ENCODE measurements at places on chromosomes 7 and 10.

DNA sequence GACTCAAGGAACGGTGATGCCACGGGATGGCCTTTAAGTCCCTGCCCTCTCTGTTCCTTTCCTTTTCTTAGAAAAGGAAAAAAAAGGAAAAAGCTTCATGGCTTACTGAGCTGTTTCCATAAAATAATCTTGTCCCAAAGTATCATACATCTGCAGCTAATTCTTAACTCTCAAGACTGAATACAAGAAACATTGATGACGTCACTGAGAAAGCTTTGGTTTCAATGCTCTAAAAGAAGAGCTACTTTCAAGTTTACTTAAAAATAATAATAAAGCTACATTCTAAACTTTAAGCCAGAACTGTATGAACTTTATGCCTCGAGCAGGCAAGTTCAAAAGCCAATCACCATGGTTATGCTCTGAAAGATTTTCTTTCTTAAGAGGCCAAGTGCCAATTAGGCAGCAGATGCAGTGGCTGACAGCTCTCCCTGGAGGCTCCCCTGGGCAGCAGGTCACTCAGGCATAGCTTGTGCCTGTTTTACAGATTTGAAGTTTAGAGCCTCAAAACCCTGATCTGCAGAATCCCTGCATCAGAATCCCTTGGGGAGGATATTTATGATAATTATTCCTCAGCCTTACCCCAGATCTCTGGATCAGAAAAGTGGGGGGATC, 165.0 kb downstream of the CHN2 start:
- DNase-seq, result no peak

GRCh38 chr10:89679986-89680385, 21.4 kb upstream of the KIF20B start:
- no peak for DNase-seq

GRCh38 chr10:76695069-76695468, 942.5 kb downstream of the KCNMA1 start:
- DNase-seq, result no peak

DNA sequence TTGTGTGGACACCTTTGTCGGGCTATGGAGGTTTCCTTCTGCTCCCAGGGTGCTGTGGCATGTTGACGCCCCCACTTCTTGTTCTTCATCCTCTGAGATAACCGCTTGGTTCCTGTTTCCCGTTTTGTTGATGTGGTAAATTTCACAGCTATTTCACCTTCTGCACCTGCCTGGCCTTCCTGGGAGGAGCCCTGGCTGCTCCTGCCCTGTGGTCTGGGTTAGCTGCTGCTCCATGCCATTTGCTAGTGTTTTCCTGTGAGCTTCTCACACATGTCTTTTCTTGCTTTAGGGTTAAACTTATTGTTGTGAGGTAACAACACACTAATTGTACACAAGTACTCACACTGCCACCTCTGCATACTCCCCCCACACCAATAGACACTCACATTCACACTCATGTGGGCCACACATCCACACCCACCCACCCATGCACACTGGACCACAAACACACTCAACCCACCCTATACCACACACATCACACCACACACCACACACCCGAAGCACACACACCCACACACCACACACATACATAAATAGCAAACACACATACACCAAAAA, 46.5 kb upstream of the MSMB start:
- no peak for DNase-seq

GRCh38 chr10:132249824-132250375, 57.9 kb downstream of the STK32C start:
- DNase-seq, result no peak

DNA sequence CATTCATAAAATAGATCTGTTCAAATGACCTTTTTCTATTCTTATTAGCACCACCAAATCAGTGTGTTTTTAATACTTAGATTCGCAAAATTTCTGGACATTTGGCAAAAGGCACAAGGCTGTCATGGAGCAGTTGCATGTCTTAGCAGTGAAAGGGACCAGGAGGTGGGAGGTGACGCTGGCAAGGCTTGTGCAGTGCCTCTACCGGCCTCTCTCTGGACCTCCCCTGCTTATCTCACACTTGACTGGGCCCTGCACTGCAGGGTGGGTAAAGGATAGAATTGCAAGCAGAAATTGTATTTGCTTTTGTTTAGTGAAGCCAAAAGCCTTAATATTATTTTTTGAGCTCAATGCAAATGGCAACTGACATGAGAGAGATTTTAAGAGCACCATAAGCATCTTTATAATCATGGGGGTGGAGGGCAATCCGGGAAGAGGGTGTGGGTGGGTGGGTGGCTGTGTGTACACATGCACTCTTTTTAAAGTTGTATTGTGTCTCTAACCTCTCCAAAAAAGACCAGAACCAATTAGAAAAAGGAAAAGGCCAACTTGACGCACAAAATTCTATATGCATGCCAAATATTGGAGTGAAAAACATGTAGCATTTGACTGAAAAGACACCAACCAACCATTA, 106.3 kb downstream of the WNT2 start:
- no peak for DNase-seq

DNA sequence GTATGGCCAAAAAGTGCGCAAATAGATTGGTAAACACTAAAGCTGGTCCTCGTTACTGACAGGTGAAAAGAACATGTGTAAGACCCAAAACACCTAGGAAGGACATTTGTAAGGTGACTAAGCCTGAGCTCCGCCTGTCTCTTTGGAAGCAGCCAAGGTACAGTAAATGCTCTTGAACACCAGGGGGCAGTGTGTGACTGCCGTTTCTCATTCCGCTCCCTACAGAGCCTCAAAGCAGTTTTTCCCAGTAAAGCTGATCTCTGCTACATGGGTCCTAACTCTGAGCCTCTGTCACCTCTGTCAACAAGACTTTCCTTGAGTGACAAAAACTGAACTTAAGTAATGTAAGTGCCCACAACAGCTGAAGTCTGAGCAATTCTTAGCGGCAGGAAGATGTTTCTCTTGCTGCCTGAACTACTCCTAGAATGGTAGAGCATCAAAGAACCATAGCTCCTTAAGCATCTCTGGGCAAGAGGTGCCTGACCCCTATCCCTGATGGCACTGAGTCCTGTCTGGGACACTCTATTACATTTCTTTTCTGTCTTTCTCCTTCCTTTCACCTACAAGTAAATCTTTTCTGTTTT, 238.0 kb upstream of the INHBA start:
- DNase-seq, result peak; percentile 19

DNA sequence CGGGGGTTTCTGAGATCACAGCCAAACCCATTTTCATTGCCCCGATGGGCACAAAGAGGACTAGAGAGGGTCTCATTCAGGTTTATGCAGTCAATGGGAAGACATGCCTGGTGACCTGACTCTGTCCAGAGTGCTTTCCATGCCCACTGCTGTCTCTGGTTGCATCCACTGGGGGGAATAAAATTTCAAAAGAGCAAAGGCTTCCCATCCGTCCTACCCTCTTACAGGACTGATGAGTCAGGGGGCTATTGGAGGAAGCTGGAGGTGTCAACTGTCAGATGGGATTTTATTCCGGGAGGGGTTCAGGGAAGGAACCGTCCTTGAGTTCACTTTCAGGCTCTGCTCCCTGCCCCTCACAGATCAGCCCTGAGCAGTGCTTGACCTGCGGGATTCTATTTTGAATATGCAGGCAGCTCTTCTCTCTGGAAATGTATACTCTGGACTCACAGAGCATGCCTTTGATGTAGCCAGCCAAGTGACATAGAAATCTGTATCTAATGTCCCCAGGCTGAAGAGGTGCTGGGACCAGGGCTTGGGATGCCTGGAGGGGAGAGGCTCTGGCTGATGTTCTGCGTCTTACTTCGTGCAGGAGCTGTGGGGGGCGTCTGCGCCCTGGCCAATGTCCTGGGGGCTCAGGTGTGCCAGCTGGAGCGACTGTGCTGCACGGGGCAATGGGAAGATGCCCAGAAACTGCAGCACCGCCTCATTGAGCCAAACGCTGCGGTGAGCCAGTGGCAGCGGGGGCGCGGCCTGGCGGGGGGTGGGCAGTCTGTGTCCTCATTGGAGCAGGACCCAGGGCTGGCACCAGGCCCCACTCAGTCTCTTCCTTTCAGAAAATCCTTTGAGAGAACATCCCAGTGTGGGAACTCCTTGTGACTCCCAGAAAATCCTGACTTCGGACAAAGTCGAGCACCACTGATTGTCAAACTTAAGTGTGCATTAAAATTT, 12.0 kb downstream of the C10orf62 start:
- no peak for DNase-seq

DNA sequence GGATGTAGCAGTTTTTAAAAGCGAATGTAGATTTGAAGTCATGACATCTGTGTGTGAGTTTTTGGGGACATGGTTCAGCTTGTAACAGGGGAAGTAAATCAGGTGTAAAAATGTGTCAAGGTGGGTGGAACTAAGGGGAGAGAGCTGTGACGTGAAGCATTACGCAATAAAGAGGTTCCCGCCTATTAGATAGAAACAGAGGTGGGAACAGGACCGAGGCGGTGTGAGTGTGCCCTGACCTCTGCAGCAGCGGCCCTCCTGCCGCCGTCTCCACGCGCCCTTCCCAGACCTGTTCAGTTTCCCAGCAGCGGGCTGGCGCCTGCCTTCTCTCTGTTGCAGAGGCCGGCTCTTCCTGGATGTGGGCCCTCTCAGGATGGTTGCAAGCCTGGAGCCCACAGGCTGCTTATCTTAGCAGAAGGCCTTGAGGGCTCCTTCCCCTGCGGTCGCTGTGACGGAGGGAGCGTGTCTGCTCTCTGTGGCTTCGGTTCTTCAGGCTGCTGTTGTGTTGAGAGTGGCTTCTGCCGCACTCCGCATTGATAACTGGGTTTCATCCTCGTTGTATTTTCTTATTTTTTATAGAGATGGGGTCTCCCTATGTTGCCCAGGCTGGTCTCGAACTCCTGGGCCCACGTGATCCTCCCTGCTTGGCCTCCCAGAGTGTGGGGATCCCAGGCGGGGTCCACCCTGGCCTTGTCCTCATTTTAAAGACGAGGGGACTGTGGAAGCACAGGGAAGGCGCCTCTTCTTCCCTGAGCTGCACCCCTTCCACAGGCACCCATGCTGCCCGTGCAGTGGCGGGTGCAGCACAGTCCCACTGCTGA, 65.0 kb downstream of the DNAJB6 start:
- no peak for DNase-seq

DNA sequence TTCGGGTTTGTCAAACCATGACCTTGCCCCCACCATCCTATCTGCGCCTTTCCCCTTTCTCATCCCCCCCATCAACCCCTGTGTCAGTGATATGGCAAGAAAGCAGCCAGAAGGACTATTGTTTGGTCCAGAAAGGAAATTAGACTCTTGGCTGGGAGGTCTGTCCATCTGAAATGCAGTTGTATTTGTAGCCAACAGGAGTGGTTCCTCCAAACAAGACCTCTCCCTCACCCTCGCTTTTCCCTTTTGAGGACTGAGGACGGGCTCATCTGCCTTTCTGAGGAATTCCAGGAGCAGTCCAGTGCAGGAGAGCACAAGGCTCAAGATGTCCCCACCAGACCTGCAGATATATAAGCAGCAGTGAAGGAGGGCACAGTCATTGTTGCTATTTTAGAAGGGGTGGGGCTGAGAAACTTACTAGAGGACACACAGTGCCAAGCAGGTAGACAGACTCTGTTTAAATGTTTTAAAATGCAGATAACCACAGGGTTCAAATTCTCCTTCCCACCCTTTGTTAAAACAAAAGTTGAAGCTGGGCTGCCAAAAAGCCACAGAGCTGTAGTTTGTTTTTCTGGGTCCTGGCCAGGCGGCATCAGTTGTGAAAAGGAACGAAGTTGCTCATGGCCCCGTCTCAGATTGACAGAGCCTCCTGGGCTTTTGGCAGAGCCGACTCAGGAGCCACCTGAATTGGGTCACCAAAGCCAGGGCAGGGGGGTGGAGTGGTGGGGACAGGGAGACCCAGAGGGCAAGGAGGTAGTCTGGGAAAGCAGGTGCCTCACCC, 37.3 kb downstream of the CYP17A1 start:
- no peak for DNase-seq

- DNase-seq, result no peak
Observed at GRCh38 chr10:15015451-15015850, 28.3 kb upstream of the OLAH start.

DNA sequence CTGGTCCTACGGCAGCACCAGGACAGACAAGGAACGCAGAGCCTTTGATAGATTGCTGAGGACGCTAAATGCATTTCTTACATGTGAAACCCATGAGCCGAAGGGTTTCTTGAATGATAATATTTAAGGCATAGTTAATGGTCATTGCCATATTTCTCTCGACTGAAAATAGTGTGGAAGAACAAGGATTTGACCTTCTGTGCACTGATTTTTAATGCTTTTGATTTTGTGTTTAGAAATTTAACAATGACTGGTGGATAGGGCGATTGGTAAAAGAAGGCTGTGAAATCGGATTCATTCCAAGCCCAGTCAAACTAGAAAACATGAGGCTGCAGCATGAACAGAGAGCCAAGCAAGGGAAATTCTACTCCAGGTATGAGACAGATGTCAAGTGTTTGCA, 150.8 kb downstream of the NSUN6 start:
- DNase-seq, result no peak

DNA sequence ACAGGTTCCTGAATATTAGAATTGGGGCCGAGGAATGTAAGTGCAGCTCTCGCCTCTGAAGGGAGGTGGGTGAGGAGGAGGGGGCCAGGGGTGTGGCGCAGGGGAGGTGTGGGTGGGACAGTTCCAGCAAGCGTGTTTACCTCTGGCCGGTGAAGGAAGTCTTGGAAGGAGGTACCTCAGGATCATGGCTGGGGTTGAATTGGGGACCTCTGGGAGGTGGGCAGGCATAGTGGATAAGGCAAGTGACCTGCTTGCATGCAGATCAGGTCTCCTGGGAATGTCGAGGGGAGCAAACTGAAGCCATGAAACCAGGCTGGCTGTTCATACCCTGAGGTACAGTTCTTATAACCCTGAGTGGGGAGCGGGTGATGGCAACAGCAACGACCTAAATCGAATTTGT, 2.0 kb downstream of the ZNF775 start:
- no peak for DNase-seq

- DNase-seq, result no peak
Observed at GRCh38 chr7:7696458-7697119, 21.8 kb downstream of the RPA3 start.

GRCh38 chr7:147858421-147858820, 732.1 kb upstream of the C7orf33 start:
- DNase-seq, result no peak

DNA sequence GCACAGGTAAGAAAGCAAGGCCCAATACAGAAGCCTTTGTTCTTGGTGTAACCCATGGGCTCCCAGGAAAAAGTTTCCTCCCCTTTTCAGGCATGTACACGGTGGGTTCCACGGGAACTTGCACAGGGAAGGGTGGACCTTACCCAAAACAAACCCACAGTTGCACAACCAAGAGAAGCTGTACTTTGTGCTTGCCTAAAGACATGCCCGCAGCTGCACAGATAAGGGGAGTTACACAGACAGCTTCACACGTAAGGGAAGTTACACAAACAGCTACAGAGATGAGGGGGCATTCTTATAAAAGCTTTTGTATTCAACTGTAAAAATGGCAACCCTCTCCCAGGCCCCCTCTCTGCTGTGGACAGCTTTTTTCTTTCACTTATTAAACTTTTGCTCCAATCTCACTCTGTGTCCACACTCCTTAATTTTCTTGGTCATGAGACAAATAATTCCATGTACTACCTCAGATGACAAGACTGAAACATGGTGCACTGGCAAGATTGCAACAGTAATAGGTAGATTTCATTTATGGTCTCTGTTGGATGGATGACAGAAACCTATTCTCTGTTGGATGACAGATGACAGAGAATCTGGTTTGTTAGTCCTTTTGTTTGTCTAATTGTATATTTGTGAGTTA, 72.9 kb downstream of the ATE1 start:
- no peak for DNase-seq
